ENCODE measurements at places on chromosomes 13 and 19.

GRCh38 chr13:56670563-56670962 is 470.2 kb upstream of the PRR20A start:
- DNase-seq: no peak

DNA sequence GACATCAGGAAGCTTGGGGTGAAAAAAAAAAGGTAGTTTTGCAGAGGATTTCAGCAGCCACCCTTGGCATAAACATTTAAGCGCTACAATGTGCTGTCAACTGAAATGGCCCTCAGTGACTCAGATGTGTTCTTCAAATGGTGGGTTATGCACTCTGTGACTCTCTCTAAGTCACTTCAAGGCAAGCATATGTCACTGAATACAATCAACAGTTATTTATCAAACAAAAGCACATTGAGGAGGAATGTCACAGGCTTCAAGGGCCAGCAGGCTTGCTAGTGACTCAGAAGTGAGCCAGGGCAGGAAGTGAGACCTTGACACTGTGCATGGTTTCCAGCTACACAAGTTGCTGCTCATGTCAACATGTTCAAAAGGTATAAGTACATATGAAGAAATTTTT is 523.7 kb upstream of the HTR2A start:
- DNase-seq: no peak

GRCh38 chr13:111626371-111627305 is 306.2 kb downstream of the TEX29 start:
- no peak for DNase-seq

- no peak for DNase-seq
Observed at GRCh38 chr19:6092329-6093286, 17.7 kb downstream of the RFX2 start.

DNA sequence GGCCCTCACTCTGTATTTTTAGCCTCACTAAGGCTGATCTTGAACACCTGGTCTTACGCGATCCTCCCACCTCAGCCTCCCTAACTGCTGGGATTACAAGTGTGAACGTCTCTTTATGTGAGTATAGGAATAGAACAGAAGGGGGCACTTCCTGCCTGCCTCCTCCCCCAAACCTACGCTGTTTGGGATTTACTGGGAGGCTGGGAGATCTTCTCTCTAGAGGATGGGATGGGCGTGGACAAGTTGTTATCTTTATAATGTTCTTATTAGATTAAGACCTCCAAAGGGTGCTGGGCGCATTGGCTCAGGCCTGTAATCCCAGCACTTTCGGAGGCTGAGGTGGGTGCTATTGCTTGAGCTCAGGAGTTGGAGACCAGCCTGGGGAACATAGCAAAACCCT is 2.9 kb upstream of the CSNK1G2 start:
- DNase-seq: no peak

- DNase-seq: no peak
Observed at GRCh38 chr13:113962975-113963374, 10.9 kb downstream of the C13orf46 start.

DNA sequence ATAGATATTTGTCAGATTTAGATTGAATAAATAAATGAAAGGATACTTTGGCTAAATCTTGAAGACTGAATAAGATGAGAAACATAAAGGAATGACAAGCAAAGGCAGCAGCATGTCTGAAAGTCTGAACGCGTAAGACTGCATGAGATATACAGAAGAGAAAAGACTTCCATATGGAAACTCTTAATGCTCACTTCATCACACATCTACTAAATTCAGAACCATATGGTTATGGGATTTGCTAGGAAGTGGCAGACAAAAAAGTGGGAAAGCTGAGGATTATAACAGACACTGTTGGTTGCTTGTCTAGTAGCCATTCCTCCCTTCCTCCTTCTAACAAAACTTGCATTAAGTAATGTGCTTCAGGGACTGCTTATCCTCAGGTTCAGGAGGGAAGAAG is 446.7 kb downstream of the KCTD12 start:
- no peak for DNase-seq

DNA sequence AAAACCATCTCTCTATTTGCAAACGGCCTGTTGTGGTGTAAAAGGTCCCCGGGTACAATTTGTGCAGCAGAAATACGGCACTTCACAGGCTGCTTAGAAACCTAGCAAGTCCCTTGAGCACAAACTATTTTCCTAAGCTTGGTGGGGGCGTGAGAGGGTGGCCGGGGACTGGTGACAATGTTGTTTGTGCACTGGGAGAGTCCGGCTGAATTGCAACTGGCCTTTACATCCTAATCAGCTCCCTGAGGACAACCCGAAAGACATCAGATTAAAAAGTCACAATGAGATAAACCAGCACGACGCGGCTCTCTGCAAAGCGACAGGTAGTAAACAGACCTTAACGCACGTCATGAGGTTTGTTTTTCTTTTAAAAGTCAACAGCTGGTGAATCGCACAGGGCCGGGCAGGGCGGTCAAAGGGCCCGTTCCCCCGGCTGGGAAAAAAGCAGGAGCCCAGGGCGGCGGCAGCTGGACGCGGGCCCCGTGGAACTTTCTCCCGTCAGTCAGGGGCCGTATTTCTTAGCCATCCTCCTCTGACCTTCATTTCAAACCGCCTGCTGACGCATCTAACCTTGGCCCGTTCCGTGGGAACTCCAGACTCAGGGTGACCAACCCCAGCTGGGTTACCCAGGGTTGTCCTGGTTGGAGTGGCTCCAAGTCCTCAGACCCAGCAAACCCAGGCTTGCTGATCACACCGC is 112.3 kb downstream of the GADD45B start:
- DNase-seq: no peak

DNA sequence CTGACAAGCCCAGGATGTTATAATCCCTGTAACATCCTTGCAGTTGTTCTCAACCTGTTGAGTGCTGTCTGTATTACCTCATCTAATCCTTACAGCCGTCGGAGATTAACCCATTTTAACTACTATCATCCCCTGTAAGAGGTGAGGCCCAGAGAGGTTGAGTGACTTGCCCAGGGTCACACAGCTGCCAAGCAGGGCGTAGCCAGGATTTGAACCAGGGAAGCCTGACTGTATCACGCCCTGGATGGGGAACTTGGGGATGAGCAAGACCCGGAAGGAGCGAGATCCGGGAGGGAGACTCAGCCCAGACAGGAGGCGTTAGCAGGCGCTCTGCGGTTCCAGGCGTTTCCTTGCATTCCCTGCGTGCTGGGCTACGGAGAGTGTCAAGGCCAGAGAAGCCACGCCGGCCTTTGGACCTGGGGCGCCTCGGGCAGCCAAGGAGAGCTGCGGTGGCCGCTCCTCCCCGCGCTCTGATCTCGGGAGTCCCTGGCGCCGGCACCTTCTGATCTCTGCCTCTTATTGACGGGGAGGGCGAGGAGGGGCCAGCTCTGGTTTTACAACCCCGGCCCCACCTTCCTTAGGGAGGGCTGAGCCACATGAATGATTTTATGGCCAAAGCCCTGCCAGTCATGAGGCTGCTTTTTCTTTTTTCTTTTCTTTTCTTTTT is 6.2 kb downstream of the SULT2B1 start:
- DNase-seq: no peak

DNA sequence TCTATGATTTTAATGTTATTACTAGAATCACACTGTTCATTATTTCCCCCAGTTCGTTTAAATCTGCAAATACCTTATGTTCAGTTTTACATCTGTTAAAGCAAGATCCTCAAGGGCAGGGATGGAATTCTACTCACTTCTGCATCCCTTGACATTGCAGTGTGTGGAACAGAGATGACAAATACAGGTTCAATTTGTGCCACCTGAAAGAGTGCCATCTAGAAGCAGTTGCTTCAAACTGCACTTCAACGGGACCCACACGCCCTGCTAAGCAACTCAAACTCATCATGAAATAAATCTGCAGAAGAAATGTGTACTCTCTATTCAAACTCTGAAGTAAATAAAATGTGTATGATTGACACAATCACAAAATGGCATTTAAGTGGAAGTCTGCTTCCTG is 44.5 kb downstream of the RUBCNL start:
- no peak for DNase-seq

- DNase-seq: no peak
Observed at GRCh38 chr13:91280801-91281200, 66.7 kb upstream of the MIR17HG start.

All from T-helper 9 cell (primary cell).